ENCODE measurements at places on chromosomes 2 and 18. TPM values are rescaled to one million over a fixed set of nuclear protein-coding genes. Genes with fewer than 3 reads are reported as not detected.

The C2orf80 gene
- total RNA-seq, result not detected

GRCh38 chr2:71070294-71071093 lies 2.0 kb downstream of the NAGK start:
- peaks cover 27% of the 10 kb centered on the region for H3K4me1 ChIP-seq
- no peak overlapping the region for H3K4me3 ChIP-seq
- DNase-seq, result peak; percentile 26
- H3K27me3 ChIP-seq, result no peaks in the 10 kb centered on the region
- H3K27ac ChIP-seq, result no peak overlapping the region

DNA sequence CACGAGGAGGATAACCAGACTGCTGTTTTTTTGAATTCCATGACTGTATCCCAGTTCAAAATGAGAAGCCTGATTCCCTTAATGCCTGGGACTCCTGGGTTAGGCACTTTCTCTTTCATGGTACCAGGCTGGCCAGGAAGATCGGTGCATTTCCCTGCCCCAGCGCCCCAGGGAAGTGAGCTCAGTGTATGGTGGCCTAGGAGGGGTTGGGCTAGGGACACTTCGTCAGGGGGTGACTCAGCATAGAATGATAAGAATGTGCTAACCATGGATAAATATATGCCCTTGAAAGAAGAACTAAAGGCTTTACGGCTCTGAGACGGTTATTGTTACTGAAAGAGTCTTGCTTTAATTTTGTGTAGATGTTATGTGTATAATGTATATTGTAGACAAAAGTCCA lies 27.5 kb upstream of the FAM237A start:
- H3K4me1 ChIP-seq, result no peaks in the 10 kb centered on the region
- peak; percentile 49 for DNase-seq
- H3K27me3 ChIP-seq, result no peaks in the 10 kb centered on the region
- H3K4me3 ChIP-seq, result no peak overlapping the region
- H3K27ac ChIP-seq, result peak overlapping the region; percentile 61

DNA sequence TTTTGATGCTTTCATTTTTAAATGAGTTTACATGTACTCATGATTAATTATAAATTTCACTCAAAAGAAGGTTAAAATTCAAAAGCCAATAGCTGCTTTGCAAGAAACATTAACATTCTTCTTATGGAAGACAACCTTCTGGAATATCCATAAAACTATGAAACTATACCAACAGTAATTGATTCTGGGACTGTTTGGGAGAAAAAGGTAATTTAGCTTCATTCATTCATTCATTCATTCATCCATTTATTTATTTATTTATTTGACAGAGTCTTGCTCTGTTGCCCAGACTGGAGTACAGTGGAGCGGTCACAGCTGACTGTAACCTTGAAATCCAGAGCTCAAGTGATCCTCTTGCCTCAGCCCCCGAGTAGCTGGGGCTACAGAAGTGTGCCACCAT lies 110.3 kb downstream of the NBAS start:
- no peak for DNase-seq
- no peak overlapping the region for H3K27ac ChIP-seq

DNA sequence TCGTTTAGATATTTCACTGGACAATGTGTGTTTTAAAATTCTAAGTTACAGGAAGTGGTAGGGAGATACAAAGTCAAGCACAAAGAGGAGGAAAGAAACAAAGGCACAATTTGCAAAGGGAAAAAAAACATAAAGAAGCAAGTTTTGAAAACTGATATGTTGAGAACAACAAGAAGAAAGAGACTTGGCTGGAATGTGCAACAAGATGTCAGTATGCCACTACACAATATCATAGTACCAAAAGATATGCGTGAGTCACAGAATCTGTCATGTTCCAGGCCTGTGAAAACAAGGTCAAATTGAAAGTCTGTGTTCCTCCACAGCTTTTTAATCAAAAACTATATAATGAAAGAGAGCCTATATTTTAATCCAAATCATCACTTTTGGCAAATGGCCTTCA lies 12.0 kb downstream of the EXOC6B start:
- no peak overlapping the region for H3K4me3 ChIP-seq
- H3K4me1 ChIP-seq, result no peaks in the 10 kb centered on the region
- DNase-seq, result no peak
- peaks cover 4% of the 10 kb centered on the region for H3K27me3 ChIP-seq
- H3K36me3 ChIP-seq, result no peaks in the 10 kb centered on the region

DNA sequence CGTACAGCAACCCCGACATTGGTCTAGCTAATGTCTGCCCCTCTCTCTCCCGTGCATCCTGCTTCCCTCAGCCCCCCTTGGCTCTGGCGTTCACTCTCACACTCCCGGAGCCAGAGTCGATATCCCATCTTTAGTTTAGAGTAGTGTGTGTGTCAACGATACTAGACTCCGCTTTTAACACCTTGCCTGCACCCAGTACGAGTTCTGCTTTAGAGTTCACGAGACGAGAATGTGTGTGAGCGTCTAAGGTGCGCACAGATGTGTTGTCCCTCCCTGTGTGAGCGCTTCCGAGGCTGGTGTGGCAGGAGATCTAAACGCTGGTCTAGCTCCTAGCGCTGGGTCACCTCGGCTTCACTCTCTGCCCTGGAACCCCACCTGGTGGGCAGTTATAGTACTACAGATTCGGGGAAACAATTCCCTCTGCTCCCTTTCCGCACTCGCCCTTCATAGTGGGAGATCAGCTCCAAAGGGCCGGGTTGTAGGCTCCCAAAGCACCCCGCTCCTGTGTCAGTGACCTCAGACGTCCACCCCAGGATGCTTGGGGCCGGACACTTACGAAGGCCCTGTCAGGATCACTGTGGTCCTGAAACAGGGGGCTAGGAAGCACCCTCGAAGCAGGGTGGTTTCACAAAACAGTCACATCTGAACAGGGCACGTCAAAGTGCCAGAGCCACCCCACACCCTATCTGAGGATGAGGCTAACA lies 2.6 kb upstream of the CYP26B1 start:
- no peak overlapping the region for H3K27ac ChIP-seq
- H3K36me3 ChIP-seq, result no peaks in the 10 kb centered on the region
- no peak overlapping the region for H3K4me3 ChIP-seq
- peaks cover 20% of the 10 kb centered on the region for H3K4me1 ChIP-seq
- peak; percentile 74 for DNase-seq

DNA sequence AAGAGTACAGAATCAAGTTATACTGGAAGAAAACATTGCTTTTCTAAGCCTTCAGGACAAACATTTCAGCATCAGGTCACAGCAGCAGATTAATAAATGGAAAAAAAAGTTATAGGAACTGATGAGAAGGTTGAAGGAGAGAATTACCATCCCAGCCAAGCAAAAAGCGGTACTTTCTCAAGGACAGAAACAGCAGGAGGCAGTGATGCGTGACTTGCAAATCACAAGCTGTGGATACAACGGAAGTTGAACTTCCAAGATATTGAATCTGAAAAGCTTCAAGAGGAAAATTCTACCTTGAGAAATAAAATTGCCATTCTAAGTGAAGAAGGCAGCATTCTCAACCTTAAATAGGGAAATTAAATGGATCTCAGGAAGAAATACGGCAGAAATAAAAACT lies 18.5 kb upstream of the SERPINB12 start:
- no peaks in the 10 kb centered on the region for H3K36me3 ChIP-seq
- DNase-seq, result no peak
- H3K27ac ChIP-seq, result no peak overlapping the region
- no peaks in the 10 kb centered on the region for H3K4me1 ChIP-seq
- H3K4me3 ChIP-seq, result no peak overlapping the region

The CAPN13 gene
- total RNA-seq, result not detected

The RSAD2 gene
- 0.49 TPM for total RNA-seq

- DNase-seq, result no peak
- no peaks in the 10 kb centered on the region for H3K27me3 ChIP-seq
- H3K4me1 ChIP-seq, result peaks cover 53% of the 10 kb centered on the region
- no peak overlapping the region for H3K4me3 ChIP-seq
- H3K27ac ChIP-seq, result peak overlapping the region; percentile 97
- H3K36me3 ChIP-seq, result peaks cover 20% of the 10 kb centered on the region
Observed at GRCh38 chr2:62305421-62306176, 109.7 kb downstream of the B3GNT2 start.

GRCh38 chr2:166304656-166305055 lies 71.1 kb downstream of the SCN9A start:
- H3K27ac ChIP-seq, result no peak overlapping the region
- no peak overlapping the region for H3K4me3 ChIP-seq
- H3K36me3 ChIP-seq, result no peaks in the 10 kb centered on the region
- no peak for DNase-seq
- H3K27me3 ChIP-seq, result no peaks in the 10 kb centered on the region

The AGXT gene
- 0.18 TPM for total RNA-seq

The STARD6 gene
- not detected for total RNA-seq

DNA sequence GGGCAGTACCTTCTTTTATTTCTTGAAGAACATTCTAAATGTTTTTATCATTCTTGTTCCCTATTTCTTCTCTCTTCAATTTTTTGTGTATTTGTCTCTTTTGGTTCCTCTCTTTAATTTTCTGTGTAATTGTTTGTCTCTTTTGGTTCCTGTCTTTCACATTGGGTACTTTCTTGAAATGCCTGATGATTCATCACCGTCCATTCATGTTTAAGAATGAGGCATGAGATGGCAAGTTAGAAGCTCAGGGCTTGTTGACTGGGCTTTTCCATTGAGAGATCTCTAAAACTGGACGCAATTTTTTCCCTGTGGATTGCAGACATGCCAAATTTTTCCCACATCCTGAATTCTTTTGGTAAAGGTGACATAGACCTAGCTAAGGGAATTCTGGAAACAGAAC lies 33.7 kb upstream of the IL1R2 start:
- no peak overlapping the region for H3K4me3 ChIP-seq
- H3K4me1 ChIP-seq, result no peaks in the 10 kb centered on the region
- no peak overlapping the region for H3K27ac ChIP-seq
- DNase-seq, result no peak
- no peaks in the 10 kb centered on the region for H3K36me3 ChIP-seq

- H3K4me1 ChIP-seq, result no peaks in the 10 kb centered on the region
- no peak for DNase-seq
- H3K27me3 ChIP-seq, result no peaks in the 10 kb centered on the region
- no peak overlapping the region for H3K4me3 ChIP-seq
Observed at GRCh38 chr2:20035955-20036666, 15.3 kb downstream of the LAPTM4A start.

DNA sequence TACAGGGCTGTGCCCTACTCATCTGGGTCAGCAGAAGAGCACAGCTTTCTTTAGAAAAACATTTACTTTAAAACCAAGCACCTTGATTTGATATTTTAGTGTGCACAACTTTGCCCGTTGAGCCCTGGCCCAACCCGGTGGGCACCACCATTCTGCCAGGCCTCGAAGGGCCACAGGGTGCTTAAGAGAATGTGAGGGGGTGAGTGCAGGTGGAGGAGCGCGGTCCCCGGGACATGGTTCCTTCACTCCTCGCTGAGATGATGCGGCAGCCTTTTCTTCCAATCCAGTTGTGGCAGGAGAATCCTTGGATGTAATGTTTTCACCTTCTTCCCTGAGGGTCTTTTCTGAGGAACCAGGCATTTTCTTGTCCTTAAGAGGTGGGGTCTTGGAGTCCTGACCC lies 119.0 kb downstream of the RPIA start:
- H3K4me1 ChIP-seq, result no peaks in the 10 kb centered on the region
- no peak for DNase-seq
- no peak overlapping the region for H3K27ac ChIP-seq

Data from K562 (cell line).